ENCODE measurements at places on chromosomes 6 and 20. TPM values are rescaled to one million over a fixed set of nuclear protein-coding genes. Genes with fewer than 3 reads are reported as not detected.

- no peaks in the 10 kb centered on the region for H3K4me1 ChIP-seq
- H3K27ac ChIP-seq = no peak overlapping the region
- H3K4me3 ChIP-seq = no peak overlapping the region
- DNase-seq = no peak
Measured at GRCh38 chr6:143293523-143293922, 157.0 kb downstream of the ADAT2 start.

- H3K36me3 ChIP-seq = no peaks in the 10 kb centered on the region
- H3K4me1 ChIP-seq = peaks cover 16% of the 10 kb centered on the region
- no peaks in the 10 kb centered on the region for H3K27me3 ChIP-seq
- no peak overlapping the region for H3K27ac ChIP-seq
- no peak overlapping the region for H3K4me3 ChIP-seq
Measured at GRCh38 chr20:830011-830521, 3.4 kb upstream of the FAM110A start.

DNA sequence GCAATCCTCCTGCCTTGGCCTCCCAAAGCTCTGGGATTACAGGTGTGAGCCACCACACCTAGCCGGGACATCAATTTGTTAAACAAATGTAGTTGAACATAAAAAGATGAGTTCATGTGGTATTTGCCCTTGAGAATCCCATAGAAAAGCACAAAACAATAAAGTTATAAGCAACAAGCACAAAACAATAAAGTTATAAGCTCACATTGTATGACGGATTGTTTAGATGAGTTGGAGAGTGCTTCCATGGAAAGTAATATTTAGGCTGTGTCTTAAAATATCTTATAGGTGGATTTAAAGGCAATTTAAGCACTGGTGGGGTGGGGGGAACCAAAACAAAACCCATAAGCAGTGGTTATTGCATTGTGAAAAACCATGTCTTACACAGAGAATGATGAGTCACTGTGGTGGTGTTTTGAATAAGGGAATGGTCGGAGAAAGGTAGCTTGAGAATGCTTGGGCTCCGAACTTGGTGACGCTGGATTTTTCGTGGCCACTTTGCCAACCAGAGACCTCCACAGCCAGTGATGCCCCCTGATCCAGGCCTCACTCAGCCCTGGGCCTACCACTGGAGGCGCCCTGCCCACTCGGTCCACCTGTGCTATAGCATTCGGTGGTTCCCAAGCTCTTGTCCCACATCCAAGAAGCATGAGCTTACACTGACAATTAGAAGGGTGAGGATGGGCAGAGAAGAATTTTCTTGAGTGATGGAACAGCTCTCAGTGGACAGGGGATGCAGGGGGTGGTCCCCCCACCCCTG is 256.0 kb downstream of the CDKAL1 start:
- peaks cover 11% of the 10 kb centered on the region for H3K4me1 ChIP-seq
- H3K27me3 ChIP-seq = no peaks in the 10 kb centered on the region
- no peak overlapping the region for H3K4me3 ChIP-seq
- DNase-seq = no peak
- H3K36me3 ChIP-seq = peaks cover 2% of the 10 kb centered on the region

DNA sequence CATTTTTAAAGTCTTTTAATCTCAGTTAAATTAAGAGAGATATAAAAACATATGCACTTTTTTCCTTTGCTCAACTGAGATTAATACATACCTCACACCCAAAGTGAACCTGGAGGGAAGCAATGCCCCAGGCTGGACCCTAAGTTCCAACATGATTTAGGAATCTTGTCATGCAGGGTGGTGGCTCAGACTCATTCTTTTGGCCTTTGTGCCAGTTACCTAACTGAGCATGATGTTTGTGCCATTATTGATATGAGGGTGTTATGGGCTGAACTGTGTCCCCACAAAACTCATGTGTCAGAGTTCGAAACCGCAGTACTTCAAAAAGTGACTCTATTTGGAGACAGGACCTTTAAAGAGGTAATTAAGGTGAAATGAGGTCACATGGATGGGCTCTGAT is 188.0 kb downstream of the ARHGAP18 start:
- no peak overlapping the region for H3K27ac ChIP-seq
- H3K4me1 ChIP-seq = peaks cover 3% of the 10 kb centered on the region
- no peak for DNase-seq
- no peak overlapping the region for H3K4me3 ChIP-seq

The RIN2 gene
- 24.4 TPM for total RNA-seq

- no peak overlapping the region for H3K4me3 ChIP-seq
- H3K27ac ChIP-seq = no peak overlapping the region
- H3K4me1 ChIP-seq = no peaks in the 10 kb centered on the region
- H3K27me3 ChIP-seq = no peaks in the 10 kb centered on the region
Measured at GRCh38 chr20:5779071-5779900, 29.1 kb downstream of the SHLD1 start.

GRCh38 chr20:44382641-44383040 is 27.1 kb downstream of the HNF4A start:
- H3K4me3 ChIP-seq = no peak overlapping the region
- peaks cover 22% of the 10 kb centered on the region for H3K27me3 ChIP-seq
- DNase-seq = no peak
- H3K36me3 ChIP-seq = no peaks in the 10 kb centered on the region
- H3K4me1 ChIP-seq = no peaks in the 10 kb centered on the region

The GINS1 gene
- total RNA-seq = 4.9 TPM

DNA sequence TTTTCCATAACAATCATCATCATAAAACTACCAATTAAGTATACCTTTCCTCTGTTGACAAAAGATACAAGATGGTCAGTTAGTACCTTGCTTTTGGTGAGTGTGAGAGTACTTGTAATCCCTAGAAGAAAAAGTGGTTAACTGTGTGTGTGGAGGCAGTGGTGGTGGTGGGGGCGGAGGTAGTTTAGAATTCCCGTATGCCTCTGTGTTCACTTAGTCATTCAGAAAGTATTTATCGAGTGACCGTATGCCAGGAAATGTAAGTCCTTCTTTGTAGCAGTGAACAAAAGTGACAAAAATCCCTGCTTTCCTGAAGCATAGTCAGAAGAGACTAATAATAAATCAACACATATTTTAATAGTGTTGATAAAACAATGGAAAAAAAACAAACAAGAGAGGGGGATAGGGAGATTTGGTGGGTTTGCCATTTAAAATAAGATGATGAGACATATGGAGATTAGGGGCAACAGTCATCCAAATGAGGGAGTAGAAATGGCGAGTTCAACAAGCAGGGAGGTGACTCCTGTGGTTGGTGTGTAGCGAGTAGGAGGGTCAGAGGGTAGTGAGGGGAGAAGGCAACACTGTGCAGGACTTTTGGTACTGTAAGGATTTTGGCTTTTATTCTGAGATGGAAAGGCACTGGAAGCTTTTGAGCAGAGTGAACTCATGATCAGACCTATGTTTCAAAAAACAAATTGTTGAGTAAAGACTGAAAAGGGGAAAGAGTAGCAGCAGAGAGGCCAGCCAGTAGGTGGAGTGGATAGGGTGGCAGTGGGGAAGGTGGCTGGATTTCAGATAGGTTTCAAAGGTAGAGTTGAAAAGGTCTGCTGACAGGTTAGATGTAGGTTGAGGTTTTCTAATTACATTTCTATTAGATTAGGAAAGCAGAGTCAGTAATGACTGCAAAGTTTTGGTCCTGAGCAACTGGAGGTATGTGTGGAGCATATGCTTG is 40.3 kb upstream of the SIM1 start:
- peaks cover 10% of the 10 kb centered on the region for H3K36me3 ChIP-seq
- H3K4me3 ChIP-seq = no peak overlapping the region
- DNase-seq = no peak
- H3K27me3 ChIP-seq = no peaks in the 10 kb centered on the region

DNA sequence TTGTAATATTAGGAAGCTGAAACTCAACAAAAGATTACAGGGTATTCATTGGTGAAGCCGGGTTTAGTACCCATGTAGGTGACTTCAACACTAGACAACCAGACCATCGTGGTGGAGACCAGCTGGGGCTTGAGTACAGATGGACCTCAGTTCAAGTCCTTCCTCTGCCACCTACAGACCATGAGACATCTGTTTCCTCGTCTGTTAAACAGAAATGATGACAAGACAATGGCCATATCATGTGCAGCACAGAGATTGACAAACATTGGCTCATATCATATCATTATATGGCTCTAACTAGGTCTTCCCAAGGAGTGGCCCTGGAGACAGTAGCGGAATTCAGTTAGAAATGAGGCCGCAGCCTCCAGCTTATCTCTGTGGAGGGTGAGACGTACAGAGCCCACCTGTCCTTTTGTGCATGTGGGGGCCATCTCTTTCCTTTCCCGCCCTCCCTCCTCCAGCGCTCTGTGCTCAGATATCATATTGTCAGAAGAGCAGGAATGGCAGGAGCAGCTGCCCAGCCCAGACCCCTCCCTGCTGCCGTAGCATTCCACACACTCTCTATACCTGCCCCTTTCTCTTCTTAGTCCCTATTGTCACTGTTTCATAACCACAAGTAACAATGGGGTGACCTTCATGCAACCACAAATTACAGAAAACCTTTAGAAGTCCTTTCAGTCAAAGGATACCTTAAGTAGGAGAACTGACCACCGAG is 75.1 kb downstream of the LY86 start:
- DNase-seq = no peak
- no peak overlapping the region for H3K4me3 ChIP-seq
- no peaks in the 10 kb centered on the region for H3K36me3 ChIP-seq

GRCh38 chr6:24761193-24761835 is 13.4 kb upstream of the GMNN start:
- H3K36me3 ChIP-seq = no peaks in the 10 kb centered on the region
- H3K4me3 ChIP-seq = no peak overlapping the region
- no peak for DNase-seq
- no peaks in the 10 kb centered on the region for H3K4me1 ChIP-seq

The DOK5 gene
- 9.0 TPM for total RNA-seq

The JPH2 gene
- 46.6 TPM for total RNA-seq

DNA sequence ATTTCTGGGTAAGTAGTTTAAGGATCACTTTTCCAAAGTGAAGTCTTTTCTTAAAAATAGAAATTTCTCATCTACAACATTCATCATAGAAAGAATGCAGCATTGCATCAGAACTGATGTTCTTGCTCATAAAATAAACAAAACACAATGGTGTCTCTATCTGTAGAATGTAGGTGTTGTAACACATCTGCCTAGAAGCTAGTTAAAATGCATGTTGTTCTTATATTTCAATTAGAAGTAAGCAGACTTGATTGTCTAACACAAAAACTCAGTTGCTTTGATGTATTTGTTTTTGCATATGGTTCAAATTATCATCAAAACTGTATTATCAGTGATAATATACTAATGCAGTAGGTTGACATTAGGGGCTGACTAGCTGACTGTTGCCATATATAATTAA is 654.7 kb upstream of the FLRT3 start:
- DNase-seq = no peak
- no peak overlapping the region for H3K27ac ChIP-seq
- H3K36me3 ChIP-seq = no peaks in the 10 kb centered on the region
- no peaks in the 10 kb centered on the region for H3K27me3 ChIP-seq

- no peak for DNase-seq
- no peaks in the 10 kb centered on the region for H3K27me3 ChIP-seq
- H3K4me3 ChIP-seq = no peak overlapping the region
- no peak overlapping the region for H3K27ac ChIP-seq
- H3K4me1 ChIP-seq = no peaks in the 10 kb centered on the region
Measured at GRCh38 chr20:39188266-39188765, 226.2 kb downstream of the DHX35 start.

DNA sequence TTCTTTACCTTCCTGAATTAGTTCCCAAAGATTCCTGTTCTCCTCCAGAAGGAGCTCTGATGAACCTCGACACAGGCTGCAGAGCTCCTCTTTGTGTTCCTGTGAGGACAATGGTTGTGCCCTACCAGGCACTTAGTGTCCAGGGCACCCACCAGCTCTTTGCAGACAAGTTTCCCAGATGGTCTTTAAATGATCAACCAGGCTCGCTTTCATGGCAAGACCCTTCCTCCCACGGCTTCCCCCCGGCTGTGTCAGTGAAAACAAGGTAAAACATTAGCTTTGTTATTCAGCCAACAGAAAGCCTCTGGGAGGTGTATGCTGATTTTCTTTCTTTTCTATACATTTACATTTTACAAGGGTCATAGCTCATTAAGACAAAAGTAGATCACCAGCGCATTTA is 32.3 kb upstream of the CNKSR3 start:
- no peaks in the 10 kb centered on the region for H3K27me3 ChIP-seq
- no peak for DNase-seq
- no peaks in the 10 kb centered on the region for H3K36me3 ChIP-seq
- peaks cover 15% of the 10 kb centered on the region for H3K4me1 ChIP-seq

- H3K4me3 ChIP-seq = no peak overlapping the region
- no peak for DNase-seq
- H3K27ac ChIP-seq = peak overlapping the region; percentile 94
- H3K36me3 ChIP-seq = peaks cover 5% of the 10 kb centered on the region
Measured at GRCh38 chr6:159943101-159943632, 25.7 kb upstream of the IGF2R start.

- H3K4me1 ChIP-seq = peaks cover 51% of the 10 kb centered on the region
- no peak overlapping the region for H3K4me3 ChIP-seq
- no peak for DNase-seq
- peak overlapping the region; percentile 97 for H3K27ac ChIP-seq
- H3K27me3 ChIP-seq = no peaks in the 10 kb centered on the region
Measured at GRCh38 chr6:113595911-113596376, 261.2 kb upstream of the MARCKS start.

The MLIP gene
- not detected for total RNA-seq

GRCh38 chr6:39865011-39865888 is 69.0 kb downstream of the MOCS1 start:
- H3K36me3 ChIP-seq = peaks cover 66% of the 10 kb centered on the region
- no peak for DNase-seq
- H3K27me3 ChIP-seq = no peaks in the 10 kb centered on the region
- H3K27ac ChIP-seq = no peak overlapping the region
- H3K4me3 ChIP-seq = no peak overlapping the region

- no peak overlapping the region for H3K4me3 ChIP-seq
- peaks cover 18% of the 10 kb centered on the region for H3K27me3 ChIP-seq
- H3K4me1 ChIP-seq = no peaks in the 10 kb centered on the region
- H3K27ac ChIP-seq = no peak overlapping the region
Measured at GRCh38 chr6:43302126-43302525, 4.1 kb downstream of the SLC22A7 start.

The FERMT1 gene
- total RNA-seq = 2.1 TPM

DNA sequence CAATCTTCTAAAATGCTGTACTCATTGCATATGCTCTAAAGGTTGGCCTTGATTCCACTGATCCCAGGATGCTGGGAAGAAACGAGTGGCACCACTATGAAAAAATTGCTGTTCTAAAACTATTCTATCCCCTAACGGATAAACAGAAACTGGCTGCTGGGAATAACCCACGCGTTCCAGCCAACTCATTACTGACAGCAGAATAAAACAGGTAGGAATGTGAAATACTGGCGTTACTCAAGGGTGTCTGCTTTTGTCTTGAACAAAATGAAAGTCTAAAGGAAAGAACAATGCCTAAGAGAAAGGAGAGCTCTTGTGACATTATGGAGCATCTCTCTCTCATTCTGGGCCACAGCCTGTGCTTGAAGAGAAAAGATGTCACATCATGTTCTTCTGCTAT is 26.1 kb downstream of the GPR63 start:
- H3K27me3 ChIP-seq = no peaks in the 10 kb centered on the region
- no peak overlapping the region for H3K27ac ChIP-seq
- H3K36me3 ChIP-seq = no peaks in the 10 kb centered on the region

The SIRPB1 gene
- 1.6 TPM for total RNA-seq

GRCh38 chr6:46917002-46917545 is 4.7 kb downstream of the ADGRF5 start:
- H3K36me3 ChIP-seq = peaks cover 2% of the 10 kb centered on the region
- no peak for DNase-seq
- H3K4me1 ChIP-seq = no peaks in the 10 kb centered on the region
- no peak overlapping the region for H3K27ac ChIP-seq
- no peak overlapping the region for H3K4me3 ChIP-seq

GRCh38 chr6:159633196-159633595 is 59.8 kb downstream of the SOD2 start:
- H3K36me3 ChIP-seq = no peaks in the 10 kb centered on the region
- no peaks in the 10 kb centered on the region for H3K4me1 ChIP-seq
- H3K27ac ChIP-seq = no peak overlapping the region
- no peak for DNase-seq
- no peaks in the 10 kb centered on the region for H3K27me3 ChIP-seq
